ENCODE measurements at places on chromosomes 6 and 20. TPM values are rescaled to one million over a fixed set of nuclear protein-coding genes. Genes with fewer than 3 reads are reported as not detected.

RBBP8NL gene
- total RNA-seq = 5.9 TPM

HTR1E gene
- not detected for total RNA-seq

SEMG1 gene
- 0.42 TPM for total RNA-seq

SMAP1 gene
- 62.8 TPM for total RNA-seq

CCDC170 gene
- 0.77 TPM for total RNA-seq

KCNB1 gene
- total RNA-seq = 1.9 TPM

MUCL3 gene
- not detected for total RNA-seq

CD93 gene
- 5.3 TPM for total RNA-seq

AIF1 gene
- 5.0 TPM for total RNA-seq

CST9L gene
- total RNA-seq = not detected

FNDC11 gene
- total RNA-seq = 0.35 TPM

- no peak for DNase-seq
- no peak overlapping the region for H3K27ac ChIP-seq
- no peaks in the 10 kb centered on the region for H3K27me3 ChIP-seq
- no peaks in the 10 kb centered on the region for H3K4me1 ChIP-seq
Measured at GRCh38 chr6:134195164-134195906, 122.6 kb downstream of the SGK1 start.

GRCh38 chr20:52172392-52173047, 19.1 kb downstream of the ZFP64 start:
- no peak for DNase-seq
- H3K4me3 ChIP-seq = no peak overlapping the region
- H3K27ac ChIP-seq = no peak overlapping the region
- no peaks in the 10 kb centered on the region for H3K27me3 ChIP-seq
- no peaks in the 10 kb centered on the region for H3K36me3 ChIP-seq

DNA sequence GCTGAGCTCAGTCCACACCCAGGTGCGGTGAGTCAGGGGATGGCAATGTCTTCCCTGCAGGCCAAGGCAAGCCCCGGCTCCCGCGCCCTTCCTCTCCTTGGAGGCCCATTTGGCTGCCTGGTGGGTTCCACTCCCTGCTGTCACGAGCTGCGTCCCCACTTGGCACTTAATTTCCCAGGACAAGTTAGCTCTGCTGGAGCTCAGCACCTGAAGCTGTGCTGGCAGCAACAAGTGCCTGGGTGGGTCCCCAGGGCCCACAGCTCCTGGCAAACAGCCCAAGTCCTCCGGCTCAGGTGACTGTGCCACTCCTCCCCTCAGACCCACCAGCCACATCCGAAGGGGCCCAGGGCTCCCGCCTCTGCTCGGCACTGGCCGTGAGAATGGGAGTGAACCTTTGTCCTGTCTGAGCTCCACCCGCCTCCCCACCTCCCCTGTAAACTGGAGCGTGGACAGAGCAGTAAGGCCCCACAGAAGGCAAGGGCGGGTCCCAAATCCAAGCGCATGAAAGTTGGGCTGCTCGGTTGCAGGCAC, 16.9 kb downstream of the LAMA5 start:
- DNase-seq = peak; percentile 53
- H3K4me3 ChIP-seq = no peak overlapping the region
- H3K4me1 ChIP-seq = peaks cover 4% of the 10 kb centered on the region
- no peaks in the 10 kb centered on the region for H3K27me3 ChIP-seq
- H3K27ac ChIP-seq = no peak overlapping the region
- no peaks in the 10 kb centered on the region for H3K36me3 ChIP-seq

DNA sequence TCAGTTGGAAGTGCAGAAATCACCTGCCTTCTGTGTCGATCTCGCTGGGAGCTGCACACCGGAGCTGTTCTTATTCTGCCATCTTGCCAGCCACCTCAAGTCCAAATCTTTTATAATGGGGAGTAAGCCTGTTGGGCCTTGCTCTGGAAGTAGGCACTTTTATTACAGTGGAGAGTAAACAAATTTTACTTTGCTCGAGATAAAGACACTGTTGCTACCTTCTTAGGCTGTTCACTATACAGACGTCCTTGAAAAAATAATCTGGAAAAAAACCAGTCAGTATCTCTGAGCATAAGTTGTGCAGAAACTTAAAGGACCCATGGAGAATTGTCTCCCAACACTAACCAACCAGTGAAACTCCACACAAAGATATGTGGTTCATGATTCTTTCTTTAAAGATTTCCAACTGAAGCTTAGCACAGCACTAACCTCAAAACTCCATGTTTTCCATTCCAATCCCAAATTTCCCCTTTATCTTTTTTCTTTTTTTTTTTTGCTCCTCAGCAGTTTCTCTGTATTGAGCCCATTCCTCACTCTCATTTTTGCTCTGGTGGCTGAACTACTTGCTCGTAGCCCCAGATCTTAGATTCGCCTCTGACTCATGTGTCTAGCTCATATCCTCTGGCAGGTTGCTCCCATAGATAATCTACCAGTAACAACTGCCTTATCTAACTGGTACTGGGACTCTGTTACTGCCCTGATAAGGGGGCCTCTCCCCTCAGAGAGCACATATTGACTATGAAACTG, 34.3 kb upstream of the COL9A1 start:
- no peaks in the 10 kb centered on the region for H3K4me1 ChIP-seq
- H3K36me3 ChIP-seq = no peaks in the 10 kb centered on the region
- no peak for DNase-seq
- no peak overlapping the region for H3K27ac ChIP-seq

- no peaks in the 10 kb centered on the region for H3K27me3 ChIP-seq
- H3K27ac ChIP-seq = no peak overlapping the region
- H3K4me3 ChIP-seq = no peak overlapping the region
- no peaks in the 10 kb centered on the region for H3K4me1 ChIP-seq
- no peak for DNase-seq
Measured at GRCh38 chr6:105791583-105792318, 294.4 kb upstream of the PRDM1 start.

DNA sequence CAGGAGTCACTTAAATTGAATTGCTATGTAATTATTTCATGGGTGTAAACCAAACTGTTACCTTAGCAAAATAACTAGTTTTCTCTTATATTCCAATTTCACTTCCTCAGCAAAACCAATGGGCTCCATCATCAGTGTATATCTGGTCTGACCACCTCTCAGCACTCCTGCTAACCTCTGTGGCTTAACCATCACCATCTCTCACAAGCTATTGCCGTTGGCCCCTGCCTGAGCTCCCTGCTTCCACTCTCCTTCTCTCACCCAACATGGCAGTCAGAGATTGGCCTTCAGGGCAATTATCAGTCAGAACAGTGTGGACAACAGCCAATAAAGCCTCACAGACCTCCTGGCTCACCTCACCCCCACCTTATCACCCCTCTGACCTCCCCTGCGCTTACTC, 124.0 kb downstream of the CARMIL1 start:
- H3K4me1 ChIP-seq = no peaks in the 10 kb centered on the region
- H3K36me3 ChIP-seq = no peaks in the 10 kb centered on the region
- H3K27ac ChIP-seq = no peak overlapping the region

- no peaks in the 10 kb centered on the region for H3K4me1 ChIP-seq
- H3K36me3 ChIP-seq = peaks cover 6% of the 10 kb centered on the region
- no peak overlapping the region for H3K27ac ChIP-seq
- no peak for DNase-seq
- no peaks in the 10 kb centered on the region for H3K27me3 ChIP-seq
Measured at GRCh38 chr6:105273589-105273988, 93.8 kb upstream of the POPDC3 start.

GRCh38 chr6:157981395-157982101, at the start of gene SYNJ2:
Gene SYNJ2 (plus strand): TSS chr6:157981863. CDS start chr6:157981962, 99 bp downstream.
- peak within 1 kb of the TSS; percentile 73 for H3K27ac ChIP-seq
- H3K4me1 ChIP-seq = no peaks in the 10 kb centered on the region
- H3K27me3 ChIP-seq = no peaks in the 10 kb centered on the region

GRCh38 chr6:164854526-164854925, 454.9 kb downstream of the C6orf118 start:
- no peaks in the 10 kb centered on the region for H3K4me1 ChIP-seq
- no peak for DNase-seq
- H3K27me3 ChIP-seq = no peaks in the 10 kb centered on the region
- H3K27ac ChIP-seq = no peak overlapping the region
- no peak overlapping the region for H3K4me3 ChIP-seq

DNA sequence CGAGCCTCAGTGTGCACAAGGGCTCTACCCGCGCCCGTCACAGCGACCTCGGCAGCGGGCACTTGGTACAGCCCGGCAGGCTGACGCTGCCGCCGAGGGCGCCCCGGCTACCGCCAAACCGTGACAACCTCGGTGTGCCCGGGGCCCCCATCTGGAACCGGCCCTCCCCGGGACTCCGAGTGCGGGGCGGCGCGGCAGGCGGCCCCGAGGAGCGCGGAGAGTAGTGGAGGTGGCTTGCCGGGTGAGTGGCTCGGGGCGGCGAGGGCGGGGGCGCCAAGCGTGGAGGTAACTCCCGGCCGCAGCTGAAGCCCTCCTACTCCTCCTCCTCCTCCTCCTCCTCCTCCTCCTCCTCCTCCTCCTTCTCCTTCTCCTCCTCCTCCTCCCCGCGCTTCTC, at the start of gene ISM1:
Gene ISM1, plus strand, starts transcription at position 371 of the 394 bp plus-strand sequence. CDS start 503 bp downstream, outside the sequence.
- no peak within 1 kb of the TSS for H3K27ac ChIP-seq
- H3K27me3 ChIP-seq = peaks cover 38% of the 10 kb centered on the region
- H3K36me3 ChIP-seq = no peaks in the 10 kb centered on the region
- no peak for DNase-seq
- peaks cover 7% of the 10 kb centered on the region for H3K4me1 ChIP-seq

DNA sequence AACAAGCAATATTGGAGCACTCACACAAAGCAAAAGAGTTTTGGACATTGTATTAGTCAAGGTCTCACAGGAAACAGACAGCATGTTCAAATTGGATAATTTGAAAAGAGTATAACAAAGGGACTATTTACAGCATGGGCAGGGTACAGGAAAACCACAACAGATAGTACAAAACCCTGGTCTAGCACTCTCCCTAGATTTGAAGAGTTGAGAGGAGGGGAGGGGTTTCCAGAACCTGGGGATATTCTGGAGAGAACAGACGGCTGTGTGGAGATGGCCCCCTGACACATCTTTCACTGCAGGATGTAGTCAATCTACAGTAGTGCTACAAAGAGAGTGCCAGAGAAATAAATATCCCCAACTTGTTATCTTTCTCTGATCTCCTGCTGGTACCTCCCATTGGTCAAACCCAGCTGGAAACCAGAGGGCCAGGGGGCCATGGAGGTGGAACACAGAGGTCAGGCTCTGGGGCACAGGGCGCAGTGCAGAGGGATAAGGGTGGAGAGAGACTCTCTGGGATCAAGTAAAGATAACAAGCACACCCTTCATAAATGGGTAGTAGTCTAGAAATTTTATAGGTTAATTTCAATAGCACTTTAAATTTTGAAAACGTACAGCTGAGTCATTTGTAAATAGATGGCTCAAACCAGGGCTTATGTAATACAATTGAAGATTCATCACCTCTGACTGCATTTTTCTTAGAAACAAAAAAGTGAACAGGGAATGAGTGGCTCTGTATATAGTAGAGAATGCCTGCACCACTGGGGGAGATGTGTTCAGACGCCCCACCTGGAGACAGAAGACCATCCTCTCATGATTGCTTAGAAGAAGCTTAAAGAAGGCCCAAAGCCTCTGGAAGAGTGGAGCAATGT, 25.7 kb downstream of the RCAN2 start:
- DNase-seq = no peak
- no peak overlapping the region for H3K4me3 ChIP-seq
- no peaks in the 10 kb centered on the region for H3K36me3 ChIP-seq
- no peaks in the 10 kb centered on the region for H3K4me1 ChIP-seq

- no peaks in the 10 kb centered on the region for H3K36me3 ChIP-seq
- no peaks in the 10 kb centered on the region for H3K4me1 ChIP-seq
- no peaks in the 10 kb centered on the region for H3K27me3 ChIP-seq
- peak; percentile 72 for DNase-seq
- no peak overlapping the region for H3K27ac ChIP-seq
- H3K4me3 ChIP-seq = no peak overlapping the region
Measured at GRCh38 chr6:2914318-2914660, 11.2 kb upstream of the SERPINB9 start.

GRCh38 chr20:22232473-22232872, 351.9 kb downstream of the FOXA2 start:
- H3K36me3 ChIP-seq = no peaks in the 10 kb centered on the region
- no peak overlapping the region for H3K4me3 ChIP-seq
- H3K4me1 ChIP-seq = no peaks in the 10 kb centered on the region
- H3K27ac ChIP-seq = no peak overlapping the region
- no peak for DNase-seq
- no peaks in the 10 kb centered on the region for H3K27me3 ChIP-seq

GRCh38 chr6:148273962-148274752, 68.5 kb upstream of the SASH1 start:
- no peak overlapping the region for H3K27ac ChIP-seq
- no peak for DNase-seq
- H3K4me3 ChIP-seq = no peak overlapping the region

- no peak overlapping the region for H3K4me3 ChIP-seq
- DNase-seq = no peak
- no peak overlapping the region for H3K27ac ChIP-seq
- no peaks in the 10 kb centered on the region for H3K4me1 ChIP-seq
Measured at GRCh38 chr6:116842459-116842858, 13.6 kb upstream of the GPRC6A start.

- H3K4me3 ChIP-seq = no peak overlapping the region
- no peak overlapping the region for H3K27ac ChIP-seq
- DNase-seq = no peak
- H3K27me3 ChIP-seq = no peaks in the 10 kb centered on the region
- no peaks in the 10 kb centered on the region for H3K36me3 ChIP-seq
- no peaks in the 10 kb centered on the region for H3K4me1 ChIP-seq
Measured at GRCh38 chr6:37710616-37711015, 12.9 kb upstream of the MDGA1 start.

GRCh38 chr6:135680964-135681913, 170.3 kb upstream of the PDE7B start:
- H3K27me3 ChIP-seq = no peaks in the 10 kb centered on the region
- H3K4me3 ChIP-seq = no peak overlapping the region
- H3K27ac ChIP-seq = no peak overlapping the region
- no peak for DNase-seq

DNA sequence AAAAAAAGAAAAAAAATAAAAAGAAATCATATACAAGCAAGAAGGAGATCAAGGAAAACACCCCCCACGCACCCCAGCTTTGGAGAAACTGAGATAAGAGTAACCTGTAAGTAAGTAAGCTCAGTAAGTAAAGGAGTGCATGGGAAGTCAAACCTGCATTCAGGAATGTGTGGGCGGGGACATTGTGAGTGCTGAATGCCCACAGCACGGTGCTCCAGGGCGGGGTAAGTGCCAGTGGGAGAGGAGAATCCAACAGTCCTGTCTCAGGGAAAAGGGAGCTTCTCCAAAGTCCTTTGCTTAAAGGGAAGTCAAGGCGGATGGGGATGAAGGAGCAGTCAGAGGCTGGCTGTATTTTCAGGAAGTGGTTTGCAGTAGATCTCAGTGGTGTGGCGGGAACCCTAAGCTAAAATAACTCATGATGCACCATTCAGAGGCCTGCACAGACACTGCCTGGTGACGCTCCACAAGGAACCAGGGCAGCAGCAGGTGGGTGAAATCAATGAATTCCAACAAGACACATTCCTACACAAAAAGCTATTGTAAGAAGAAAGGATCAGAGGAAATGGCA, 368.0 kb downstream of the QKI start:
- no peaks in the 10 kb centered on the region for H3K4me1 ChIP-seq
- no peak overlapping the region for H3K27ac ChIP-seq
- DNase-seq = no peak
- H3K4me3 ChIP-seq = no peak overlapping the region
- H3K27me3 ChIP-seq = no peaks in the 10 kb centered on the region

DNA sequence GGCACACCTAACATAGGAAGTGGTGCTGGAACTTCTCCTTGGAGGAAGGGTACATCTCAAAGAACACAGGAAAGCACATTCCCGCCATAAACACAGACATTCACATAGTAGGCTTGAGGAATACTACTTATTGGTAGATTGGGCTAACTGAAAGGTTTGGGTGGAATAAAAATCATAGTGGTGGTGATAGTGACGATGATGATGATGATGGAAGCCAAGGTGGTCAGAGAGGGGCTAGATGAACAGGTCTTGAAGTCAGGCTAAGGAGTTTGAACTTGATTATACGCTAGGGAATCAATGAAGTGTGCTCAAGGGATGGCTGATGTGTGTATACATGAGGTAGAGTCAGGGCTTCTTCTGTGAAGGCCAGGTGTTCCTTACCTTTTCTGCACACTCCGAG, 12.0 kb upstream of the PLEKHG1 start:
- DNase-seq = no peak
- peaks cover 4% of the 10 kb centered on the region for H3K4me1 ChIP-seq

Measured in colonic mucosa (tissue), 4 donors.